ENCODE measurements at places on chromosomes 6 and 20.

DNA sequence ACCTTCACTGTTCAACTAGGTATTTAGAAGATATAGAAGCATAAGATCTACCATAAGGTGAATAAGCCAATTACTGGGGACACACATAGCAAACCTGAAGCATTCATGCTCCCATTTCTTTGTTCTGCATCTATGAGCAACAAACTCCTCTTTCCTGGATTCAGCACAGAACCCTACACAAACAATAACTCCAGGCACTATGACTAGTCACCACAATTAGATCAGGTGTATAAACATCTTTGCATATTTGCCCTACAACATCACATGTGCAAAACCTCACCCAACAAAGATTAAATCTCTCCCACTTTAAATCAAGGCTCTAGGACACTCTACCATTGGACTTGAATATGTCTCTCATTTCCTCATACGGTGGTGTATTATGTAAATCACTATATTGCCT lies 652.3 kb downstream of the EPHA7 start:
- no peak for DNase-seq

DNA sequence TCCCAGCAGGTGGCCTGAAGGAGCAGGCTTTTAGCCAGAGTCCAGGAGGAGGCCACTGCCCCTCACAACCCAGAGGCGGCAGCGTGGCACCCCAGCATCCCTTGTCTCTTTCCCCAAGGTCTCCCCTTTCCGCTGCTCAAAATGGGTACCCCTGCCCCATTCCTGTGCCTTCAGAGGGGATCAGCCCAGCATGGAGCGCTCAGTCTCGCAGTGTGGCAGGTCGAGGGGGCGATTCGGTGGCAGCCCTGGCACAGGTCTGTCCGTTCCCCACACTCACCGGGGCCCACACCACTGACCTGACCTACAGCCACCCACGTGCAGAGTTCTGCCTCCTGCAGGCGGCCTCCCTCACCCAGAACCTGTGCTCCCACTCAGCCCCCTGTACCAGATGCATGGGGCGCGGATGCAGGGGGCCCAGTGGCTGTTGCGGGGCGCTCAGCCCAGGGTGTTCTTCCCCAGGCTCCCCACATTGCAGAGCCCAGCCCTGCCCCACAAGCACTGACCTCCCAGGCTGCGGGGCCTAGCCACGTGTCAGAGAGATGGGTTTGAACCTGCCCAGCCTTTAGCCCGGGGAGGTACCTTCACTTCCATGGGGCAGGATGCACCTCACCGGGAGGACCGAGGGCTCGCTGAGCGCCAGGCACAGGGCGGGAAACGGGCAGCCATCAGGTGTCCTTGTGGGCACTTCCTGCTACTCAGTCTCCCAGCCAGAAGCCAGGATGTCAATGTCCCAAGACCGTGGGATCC lies 41.8 kb downstream of the DSTN start:
- DNase-seq: no peak

- no peak for DNase-seq
Observed at GRCh38 chr6:21785164-21785563, 191.6 kb downstream of the SOX4 start.

DNA sequence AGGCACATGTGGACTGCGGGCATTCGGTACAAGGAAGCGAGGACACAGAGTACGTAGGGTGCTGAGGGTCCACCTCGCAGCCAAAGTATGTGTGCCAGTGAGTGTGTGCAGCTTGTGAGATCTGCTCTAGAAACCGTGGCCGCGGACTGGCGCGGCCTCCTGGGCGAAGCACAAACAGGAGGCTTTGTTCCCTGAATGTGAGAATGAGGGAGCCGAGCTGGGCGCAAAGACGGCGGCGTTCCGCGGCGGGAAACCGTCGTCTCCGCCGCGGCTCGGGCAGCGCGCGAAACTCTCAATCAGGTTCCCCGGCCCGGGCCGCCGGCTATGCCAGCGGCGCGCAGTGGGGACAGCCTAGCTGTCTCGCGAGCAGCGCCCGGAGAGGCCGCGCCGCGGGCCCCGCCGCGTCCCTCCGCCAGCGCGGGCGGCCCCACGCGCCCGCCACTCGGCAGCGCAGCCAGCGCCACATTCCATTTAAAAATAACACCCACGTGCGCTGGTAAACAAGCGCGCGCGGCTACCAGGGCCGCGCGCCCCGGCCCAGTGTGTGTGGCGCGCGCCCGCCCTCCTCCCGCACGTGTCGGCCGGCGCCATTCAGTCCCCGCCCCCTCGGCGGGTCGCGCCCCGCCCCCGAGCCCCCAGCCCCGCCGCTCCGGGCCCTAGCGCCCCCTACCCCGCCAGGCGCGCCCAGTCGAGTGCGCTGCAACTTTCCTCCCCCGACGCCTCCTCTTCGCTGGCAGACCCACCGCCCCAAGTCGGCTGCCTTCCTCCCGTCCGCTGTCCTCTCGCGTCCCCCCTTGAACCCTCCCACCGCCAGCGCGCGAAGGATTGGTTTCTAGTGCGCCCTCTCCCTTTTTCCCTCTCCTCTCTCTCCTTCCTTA lies 3.0 kb upstream of the FOXO3 start:
- peak; percentile 86 for DNase-seq

GRCh38 chr6:21738180-21739094 lies 144.9 kb downstream of the SOX4 start:
- no peak for DNase-seq

DNA sequence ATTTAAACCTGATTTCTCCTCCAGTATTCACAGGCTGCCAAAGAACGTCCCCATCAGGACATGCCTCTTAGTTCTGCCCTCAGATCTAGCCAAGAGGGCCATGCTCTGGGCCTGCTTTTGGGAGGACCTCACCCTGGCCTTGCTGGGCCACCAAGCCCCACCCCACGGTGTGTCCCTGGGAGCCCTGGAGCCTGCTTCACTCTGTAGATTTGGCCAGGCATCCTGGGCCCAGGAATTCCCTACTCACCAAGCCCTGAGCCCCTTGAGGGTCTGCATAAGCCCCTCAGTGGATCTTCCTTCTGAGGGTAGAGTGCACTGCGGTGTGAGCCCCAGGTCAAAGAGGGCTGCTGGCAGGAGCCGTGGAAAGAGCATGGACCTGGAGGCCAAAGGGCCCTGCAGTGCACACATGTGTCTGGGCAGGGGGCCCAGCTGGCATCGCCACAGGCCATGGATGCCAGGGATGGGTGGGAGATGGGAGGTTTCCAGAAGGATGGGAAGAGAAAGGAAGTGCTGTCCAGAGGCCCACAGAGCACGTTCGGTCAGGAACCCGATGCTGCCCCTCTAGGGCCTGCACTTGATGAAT lies 98.0 kb downstream of the DACT2 start:
- DNase-seq: no peak

DNA sequence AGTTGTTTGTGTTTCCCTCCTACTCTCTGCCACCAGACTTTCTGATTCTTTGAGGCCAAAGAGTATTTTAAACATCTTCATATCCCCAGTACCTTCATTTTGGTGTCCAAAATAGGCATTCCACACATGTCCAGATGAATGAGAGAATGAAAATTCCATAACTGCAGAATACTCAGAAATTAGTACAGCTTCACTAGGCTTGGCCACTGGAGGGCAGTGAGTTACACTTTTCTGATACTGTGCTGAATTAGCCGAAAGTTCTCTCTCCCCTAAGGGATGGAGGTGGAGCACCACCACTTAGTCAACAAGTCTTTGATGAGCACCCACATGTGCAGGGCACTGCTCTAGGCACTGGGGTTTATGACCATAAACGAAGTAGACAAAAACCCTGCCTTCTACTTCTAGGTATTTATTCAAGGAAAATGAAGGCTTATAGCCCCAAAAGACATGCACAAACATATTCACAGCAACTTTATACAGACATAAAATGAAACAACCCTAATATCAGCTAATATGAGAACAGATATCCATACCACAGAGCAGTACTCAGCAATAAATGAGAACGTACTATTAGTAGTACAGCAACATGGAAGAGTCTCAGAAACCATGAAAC lies 46.1 kb upstream of the TMEM217 start:
- DNase-seq: peak; percentile 14

DNA sequence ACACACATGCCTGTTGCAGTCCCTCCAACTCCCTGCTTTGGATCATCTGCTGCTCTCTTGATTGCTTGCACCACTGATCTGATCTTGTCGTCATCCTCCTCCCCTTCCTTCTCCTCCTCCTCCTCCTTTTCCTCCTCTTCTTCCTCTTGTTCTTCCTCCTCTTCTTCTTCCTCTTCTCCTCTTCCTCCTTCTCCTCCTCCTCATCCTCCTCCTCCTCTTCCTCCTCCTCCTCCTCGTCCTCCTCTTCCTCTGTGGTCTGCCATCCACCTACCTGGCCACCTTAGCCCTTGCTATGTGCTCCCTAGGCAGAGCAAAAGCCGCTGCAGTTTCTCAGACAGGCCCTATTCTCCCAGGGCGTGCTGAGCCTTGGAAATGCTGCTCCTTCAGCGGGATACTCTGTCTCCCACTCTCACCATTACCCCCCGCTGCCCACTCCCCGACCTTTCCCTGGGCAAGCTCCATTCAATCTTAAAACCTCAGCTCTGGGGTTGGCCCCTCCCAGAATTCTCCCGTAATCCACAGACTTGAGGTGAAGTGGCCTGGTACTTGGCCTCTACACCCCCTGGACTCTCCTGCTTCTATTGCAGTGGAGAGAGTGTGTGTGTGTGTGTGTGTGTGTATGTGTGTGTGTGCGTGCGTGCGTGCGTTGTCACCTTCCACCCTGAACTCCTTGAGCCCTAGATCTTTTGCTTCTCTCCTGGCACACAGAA lies 105.0 kb downstream of the SASH1 start:
- DNase-seq: no peak

DNA sequence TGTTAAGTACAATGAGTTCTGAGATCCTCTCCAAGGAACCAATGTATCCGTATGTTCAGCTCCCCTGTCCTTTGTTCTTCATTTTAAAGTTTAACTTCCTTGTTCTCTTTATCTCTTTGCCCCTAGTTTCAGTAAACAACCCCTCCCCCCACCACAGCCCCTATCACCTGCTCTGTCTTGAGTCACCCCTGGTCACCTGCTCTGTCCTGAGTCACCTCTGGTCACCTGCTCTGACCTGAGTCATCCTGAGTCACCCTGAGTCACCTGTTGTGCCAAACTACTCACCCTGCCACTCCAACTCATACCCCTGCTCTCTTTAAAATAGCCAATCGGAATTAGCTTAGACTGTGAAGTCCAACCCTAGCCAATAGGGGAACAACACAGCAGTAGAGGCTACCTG lies 288.7 kb upstream of the CDYL start:
- DNase-seq: no peak

- peak; percentile 19 for DNase-seq
Observed at GRCh38 chr6:132648356-132648755, 10.6 kb downstream of the TAAR1 start.

- no peak for DNase-seq
Observed at GRCh38 chr20:35981969-35982368, 13.6 kb downstream of the CNBD2 start.

DNA sequence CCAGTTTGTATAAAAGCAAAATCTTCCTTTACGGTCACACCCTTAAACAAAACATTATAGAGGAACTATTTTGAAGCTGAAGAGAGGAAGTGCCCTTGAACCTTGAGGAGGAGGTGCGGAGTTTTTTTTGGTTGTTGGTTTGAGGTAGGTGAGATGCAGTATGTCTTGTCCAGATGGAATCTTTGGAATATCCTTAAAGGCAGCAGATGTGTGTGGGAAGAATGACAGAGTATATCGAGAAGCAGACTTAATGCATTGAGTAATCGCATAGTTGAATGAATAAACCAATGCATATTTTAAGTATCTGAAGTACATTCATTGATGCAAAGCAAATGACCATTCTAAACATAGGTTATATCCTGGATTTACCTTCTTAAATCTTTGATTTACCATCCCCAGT lies 49.9 kb downstream of the AIG1 start:
- DNase-seq: peak; percentile 17

GRCh38 chr6:131038597-131039344 lies 24.3 kb downstream of the EPB41L2 start:
- no peak for DNase-seq

DNA sequence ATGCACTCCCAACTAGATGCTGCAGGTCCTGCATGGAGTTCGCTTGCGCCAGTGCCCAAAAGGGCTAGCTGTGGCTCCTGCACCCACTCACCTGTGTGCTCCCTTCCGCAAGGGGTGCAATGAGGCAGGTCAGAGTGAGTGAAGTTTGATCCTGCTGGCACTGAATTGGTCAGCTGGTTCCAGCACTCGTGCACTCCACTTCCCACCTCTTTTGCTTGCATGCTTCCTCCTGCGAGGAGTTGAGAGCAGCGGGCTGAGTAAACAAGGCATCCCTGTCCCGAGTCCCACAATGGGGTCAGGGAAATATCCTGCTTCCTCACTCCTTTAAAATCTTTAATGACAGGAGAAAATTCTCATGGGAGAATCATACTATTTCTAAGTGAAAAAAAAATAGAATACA lies 86.2 kb downstream of the LCA5 start:
- DNase-seq: no peak

- no peak for DNase-seq
Observed at GRCh38 chr6:79072640-79073181, 5.3 kb downstream of the PHIP start.

DNA sequence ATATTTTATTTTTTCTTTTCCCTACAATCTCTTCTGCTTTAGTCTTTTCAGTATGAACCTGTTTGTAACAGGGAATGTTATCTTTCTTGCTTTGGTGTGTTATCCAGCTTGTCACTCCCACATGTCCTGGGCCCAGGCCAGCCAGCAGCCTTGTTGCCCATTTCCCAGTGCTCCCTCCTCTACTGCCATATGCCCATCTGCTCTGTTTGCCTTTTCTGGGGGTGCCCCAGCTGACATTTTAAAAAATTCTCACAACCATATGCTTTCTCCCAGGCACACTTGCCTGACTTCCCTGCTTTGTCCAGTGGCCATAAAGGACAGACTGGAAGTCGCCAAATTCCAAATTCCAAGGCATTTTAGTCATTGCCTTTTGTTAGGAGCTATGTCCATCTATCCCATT lies 23.6 kb upstream of the LMBRD1 start:
- DNase-seq: no peak

- DNase-seq: no peak
Observed at GRCh38 chr6:135921188-135921587, 69.7 kb downstream of the PDE7B start.

DNA sequence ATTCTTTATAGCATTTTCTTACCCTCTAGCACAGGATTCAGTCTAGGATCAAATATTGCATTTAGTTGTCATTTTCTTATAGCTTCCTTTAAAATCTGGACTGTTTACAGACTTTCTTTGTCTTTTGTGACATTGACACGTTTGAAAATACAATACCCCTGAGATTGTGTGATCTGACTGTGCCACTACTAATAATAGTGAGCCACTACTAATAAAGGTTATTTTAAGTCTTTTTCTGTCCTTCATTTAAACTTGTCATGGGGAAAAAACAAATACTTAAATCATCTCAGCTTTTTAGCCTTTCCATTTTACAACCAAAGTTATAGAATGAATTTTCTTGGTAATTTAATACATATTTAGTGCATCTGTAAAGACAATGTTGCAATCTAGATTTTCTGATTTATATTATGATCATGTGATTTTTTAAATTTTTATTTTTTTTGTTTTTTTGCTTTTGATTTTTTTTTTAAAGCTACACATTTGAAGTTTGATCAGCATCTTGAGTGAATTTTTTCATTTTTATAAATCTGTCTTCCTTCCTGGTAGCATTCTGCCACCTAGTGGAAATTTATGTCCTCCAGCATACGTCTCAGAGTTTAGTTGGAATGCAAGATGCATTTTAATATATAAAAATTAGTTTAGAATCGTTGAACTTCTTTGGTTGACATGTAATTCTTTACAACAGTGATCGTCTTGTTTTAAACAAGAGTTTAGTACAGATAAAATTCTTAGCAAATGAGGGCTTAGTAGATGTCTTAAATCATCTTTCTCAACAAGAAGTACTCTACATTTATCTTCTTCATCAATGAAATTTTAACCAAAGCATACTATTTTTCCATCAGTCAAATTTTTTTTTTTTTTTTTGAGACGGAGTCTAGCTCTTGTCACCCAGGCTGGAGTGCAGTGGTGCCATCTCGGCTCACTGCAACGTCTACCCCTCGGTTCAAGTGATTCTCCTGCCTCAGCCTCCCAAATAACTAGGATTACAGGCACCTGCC lies 119.4 kb downstream of the NCOA3 start:
- DNase-seq: peak; percentile 41
